Dorsolateral prefrontal cortex (tissue), 122 donors: ENCODE measurements at places on chromosomes 5 and 9. TPM values are rescaled to one million over a fixed set of nuclear protein-coding genes. Genes with fewer than 3 reads are reported as not detected.

Gene ASPN
- 2.2 TPM for total RNA-seq

Gene FRRS1L
- total RNA-seq, result 126 TPM

Gene ZNF883
- total RNA-seq, result 20.0 TPM

Gene ZNG1A
- 29.2 TPM for total RNA-seq

Gene HAVCR1
- total RNA-seq, result 1.5 TPM

Gene C5orf34
- 3.0 TPM for total RNA-seq

- DNase-seq, result no peak
These were observed 33.0 kb downstream of the SLC9A3 start for GRCh38 chr5:491119-491855.

DNA sequence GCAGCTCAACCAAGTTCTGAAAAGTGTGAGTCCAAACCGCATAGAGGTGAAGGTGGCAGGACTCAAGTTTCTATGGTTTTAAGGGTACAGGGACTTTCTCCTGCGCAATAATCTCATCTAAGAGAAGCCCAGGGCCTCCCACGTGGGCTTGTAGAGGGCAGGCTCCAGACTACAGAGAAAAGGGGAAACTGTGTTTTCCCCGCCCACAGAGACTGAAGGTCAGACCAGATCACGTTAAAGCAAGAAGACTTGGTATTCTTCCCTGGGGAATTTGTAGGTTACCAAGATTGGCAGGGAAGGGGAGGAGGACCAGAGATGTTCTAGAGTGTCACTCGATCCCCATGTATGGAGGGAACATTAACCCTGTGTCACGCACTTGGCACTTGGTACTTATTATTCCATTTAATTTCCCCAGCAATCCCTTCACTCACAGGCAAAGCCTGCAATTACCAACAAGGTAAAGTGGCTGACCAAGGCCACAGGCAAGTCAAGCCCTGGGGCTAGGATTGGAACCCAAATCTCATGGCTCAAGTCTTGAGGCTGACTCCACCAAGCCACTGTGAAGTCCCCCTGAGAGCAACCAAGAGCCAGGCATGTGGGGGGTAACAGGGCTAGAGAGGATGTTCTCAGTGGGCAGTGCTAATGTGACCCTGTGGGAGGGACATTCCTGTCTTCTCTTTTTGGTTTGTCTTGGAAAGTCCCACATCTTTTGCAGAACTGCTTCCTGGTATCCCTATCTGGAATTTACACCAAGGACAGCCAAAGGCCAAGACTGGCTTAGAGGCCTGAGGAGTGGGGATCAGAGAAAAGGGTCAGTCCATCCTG is 18.3 kb upstream of the NEK6 start:
- no peak for DNase-seq

DNA sequence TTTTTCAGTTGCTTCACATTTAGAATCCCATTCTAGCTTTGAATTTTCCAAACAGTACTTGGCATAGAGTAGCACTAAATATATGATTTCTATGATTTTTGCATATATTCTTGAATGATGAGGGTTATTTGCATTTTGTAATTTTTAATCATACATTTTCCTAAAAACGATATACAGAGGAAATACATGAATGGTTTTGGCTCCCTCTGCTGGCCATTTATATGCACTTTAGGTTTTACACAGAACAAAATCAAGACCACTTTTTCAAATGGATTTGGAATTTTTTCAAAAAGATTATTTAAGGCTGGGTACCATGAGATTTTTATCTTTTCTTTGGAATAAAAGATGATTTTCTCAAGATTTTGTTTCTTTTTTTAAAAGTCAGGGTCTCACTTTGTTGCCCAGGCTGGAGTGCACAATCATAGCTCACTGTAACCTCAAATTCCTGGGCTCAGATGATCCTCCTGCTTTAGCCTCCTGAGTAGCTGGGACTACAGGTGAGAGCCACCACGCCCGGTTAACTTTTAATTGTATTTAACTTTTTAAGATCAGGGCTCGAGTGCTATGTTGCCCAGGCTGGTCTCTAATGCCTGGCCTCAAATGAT is 16.7 kb upstream of the COMMD10 start:
- no peak for DNase-seq

DNA sequence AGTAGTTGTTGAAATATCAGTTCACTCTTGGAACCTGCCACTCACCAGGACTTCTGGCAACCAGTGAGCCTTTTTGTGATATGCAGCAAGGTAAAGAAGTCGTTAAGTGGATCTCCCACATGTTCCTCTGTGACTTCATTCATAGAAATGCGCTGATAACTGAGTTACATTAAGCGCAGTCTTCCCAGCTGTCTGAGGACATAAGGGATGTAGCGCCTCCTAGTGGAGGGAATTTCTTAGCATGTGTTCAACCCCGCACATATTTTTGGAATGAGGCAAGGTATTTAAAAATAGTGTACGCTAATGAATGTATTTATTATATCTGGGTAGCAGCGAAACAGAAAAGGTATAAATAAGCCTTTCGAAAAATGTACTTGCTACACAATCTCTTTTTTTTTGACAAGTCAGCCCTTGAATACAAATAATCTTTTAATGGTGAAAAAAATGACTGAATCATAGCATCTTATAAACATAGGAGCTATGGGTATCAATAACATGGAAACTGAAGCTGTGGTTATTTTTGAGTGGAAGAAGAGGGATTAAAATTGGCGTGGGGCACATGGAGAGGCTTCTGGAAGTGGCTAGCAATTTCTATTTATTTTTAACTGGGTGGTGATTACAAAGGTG is 38.0 kb downstream of the PALM2AKAP2 start:
- no peak for DNase-seq

GRCh38 chr5:749101-749670 is 35.3 kb downstream of the ZDHHC11B start:
- no peak for DNase-seq

GRCh38 chr9:89592963-89593726 is 11.7 kb upstream of the GADD45G start:
- no peak for DNase-seq

GRCh38 chr5:144011388-144011787 is 159.1 kb downstream of the YIPF5 start:
- no peak for DNase-seq

DNA sequence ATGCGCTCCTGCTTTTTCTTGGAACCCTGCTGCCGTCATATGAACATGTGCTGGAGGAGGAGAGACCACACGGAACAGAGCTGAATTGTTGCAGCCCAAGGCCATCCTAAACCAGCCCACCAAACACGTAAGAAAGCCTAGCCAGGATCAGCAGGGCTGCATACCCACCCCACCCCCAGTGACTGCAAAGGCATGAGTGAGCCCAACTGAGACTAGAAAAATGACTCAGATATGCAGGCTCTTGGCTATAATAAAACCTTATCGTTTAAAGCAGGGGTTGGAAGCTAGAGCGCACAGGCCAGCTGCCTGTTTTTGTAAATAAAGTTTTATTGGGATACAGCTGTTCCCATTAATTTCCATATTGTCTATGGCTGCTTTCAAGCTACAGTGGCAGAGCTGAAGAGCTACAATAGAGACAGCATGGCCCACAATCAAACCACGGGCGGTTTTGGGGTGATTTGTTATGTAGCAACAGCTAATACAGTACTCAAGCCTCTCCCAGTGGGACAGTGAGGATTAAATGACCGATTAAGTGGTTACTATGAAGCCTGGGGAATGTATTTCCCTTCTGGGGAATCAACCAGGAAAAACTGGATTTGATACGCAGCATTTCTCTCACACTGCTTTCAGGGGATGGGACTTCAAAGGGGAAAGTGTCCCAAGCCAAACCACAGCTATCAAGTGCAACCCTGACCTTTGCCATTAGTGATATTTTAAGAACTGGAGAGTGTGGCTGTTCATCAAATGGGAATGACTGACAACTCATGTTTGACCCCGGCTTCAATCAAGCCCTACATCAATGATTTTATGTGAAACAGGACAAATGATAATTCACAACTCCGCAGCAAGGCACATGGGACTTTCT is 6.3 kb downstream of the SHB start:
- no peak for DNase-seq

DNA sequence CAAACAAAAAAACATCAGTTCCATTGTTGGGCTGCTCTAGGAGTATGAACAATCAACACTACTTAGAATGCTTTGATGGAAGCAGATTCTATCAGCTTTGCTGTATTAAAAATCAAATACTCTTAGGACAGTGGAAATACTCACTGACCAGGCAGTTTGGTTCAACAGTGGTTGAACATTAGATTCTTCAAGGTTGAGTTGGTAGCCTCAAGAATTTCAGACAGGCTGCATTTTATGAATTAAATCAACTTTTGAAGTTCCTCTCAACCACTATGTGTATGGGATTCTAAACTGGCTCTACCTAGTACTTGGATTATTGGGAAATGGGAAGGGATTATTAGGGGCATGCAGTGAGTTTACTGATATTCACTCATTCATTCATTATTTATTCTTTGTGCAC is 35.0 kb downstream of the ACTBL2 start:
- no peak for DNase-seq

GRCh38 chr5:164237486-164237885 is 732.1 kb downstream of the MAT2B start:
- no peak for DNase-seq

GRCh38 chr9:115913696-115914095 is 239.9 kb upstream of the PAPPA start:
- no peak for DNase-seq

DNA sequence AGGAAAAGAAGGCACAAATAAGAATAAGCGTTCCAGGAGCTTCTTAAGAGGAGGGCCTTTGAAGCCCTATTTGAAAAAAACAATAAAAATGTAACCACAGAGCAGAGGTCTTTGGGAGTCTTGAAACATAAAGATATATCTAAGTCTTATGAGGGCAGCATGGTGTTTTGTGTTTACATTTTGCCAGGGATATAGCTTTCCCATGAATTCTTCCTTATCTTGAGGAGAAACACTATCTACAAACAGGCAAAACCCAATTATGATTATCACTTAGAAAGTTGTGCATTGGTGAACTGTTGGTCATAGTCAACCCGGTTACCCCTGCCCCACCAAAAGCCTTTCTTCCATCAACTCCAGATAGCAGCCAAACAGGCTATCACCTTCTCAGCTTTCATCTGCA is 23.6 kb upstream of the LHFPL2 start:
- DNase-seq, result no peak

DNA sequence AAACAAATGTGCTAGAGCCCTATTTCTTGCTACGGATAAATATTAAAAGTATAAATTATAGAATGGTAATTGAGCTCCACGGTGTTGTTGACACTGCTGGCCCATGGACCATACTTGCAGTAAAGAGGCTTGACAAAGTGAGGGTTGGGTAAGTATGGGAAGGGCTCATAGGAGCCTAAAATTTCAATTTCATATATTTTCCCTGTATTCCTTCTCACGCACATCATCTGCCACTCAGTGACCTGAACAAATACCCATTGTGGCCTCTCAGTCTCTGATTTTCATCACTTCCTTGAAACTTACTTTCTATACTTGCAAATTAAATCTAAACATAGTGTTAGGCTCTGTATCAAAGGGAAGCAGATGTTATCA is 116.5 kb downstream of the PIK3R1 start:
- no peak for DNase-seq

GRCh38 chr9:13190040-13190439 is 89.5 kb downstream of the MPDZ start:
- DNase-seq, result no peak

GRCh38 chr9:134054891-134055811 is 12.7 kb downstream of the BRD3 start:
- DNase-seq, result no peak

GRCh38 chr5:160188141-160189015 is 40.9 kb upstream of the FABP6 start:
- peak; percentile 49 for DNase-seq

DNA sequence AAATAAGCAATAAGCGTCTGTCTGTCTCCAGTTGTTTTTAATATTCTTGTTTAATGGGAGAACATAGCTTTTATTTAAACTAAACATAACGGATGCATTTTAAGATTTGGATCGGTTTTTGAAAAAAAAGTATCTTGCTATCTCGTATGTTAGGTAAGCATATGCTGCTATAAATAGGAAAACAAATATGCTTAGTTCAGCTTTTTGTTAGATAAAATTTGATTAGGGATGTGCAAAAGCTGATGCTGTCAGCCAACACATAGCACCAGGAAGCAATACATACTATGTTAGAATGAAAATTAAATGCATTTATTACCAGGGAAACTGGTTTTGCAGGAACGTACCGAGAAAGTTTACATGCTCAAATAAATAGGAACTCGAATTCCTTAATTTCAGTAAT is 843.1 kb upstream of the WWC1 start:
- DNase-seq, result no peak

- DNase-seq, result no peak
These were observed 9.0 kb downstream of the CCDC69 start for GRCh38 chr5:151214614-151215545.
